Bladder microvascular endothelial cell (primary cell): ENCODE measurements at places on chromosomes 7 and 10. TPM values are rescaled to one million over a fixed set of nuclear protein-coding genes. Genes with fewer than 3 reads are reported as not detected.

MEOX2 gene
- total RNA-seq: 23.5 and 68.8 TPM in 2 replicates

BPGM gene
- total RNA-seq: 15.2 and 20.1 TPM in 2 replicates

UBE2D4 gene
- 4.7 and 9.1 TPM in 2 replicates for total RNA-seq

SERPINE1 gene
- total RNA-seq: 270 and 1,595 TPM in 2 replicates

FAM20C gene
- total RNA-seq: 3.1 and 8.2 TPM in 2 replicates

AKR1C2 gene
- total RNA-seq: 0.97 and 19.7 TPM in 2 replicates

OPALIN gene
- not detected in 2 replicates for total RNA-seq
